Stimulated activated CD4-positive, alpha-beta T cell treated with anti-CD3 and anti-CD28 coated beads, Interleukin-4, amount 100 ng/mL, for 4 hours (primary cell): ENCODE measurements at places on chromosomes 7 and 10.

DNA sequence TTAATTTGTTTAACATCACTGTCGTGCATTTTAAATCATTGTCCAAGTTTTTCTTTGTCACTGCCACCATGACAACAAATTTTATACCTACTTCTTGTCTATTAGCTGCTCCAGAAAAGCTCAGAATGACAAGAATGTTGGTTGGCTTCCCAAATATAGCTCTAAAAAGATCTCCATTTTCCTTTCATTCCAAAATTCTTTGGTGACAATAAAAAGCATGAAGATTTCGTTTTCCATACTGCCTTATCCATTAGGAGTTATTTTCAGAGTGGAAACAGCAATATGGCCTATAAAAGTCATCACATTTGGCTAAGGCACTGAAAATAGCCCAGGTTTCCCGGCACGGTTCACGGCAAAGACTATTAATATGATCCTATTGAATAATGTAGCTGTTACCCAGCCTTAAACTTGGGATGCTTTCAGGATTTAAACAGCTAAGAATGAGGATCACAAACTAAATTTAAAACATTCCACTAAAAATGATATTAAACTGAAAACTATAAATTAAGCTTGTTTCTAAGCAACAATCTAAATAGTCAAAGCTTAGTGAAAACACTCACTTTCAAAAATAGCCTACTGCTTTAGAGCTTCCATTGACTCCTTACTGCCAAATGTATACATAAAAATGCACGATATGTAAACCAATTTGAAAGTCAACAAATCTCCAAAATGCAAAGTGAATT lies 2.7 kb downstream of the CTTNBP2 start:
- DNase-seq = no peak

DNA sequence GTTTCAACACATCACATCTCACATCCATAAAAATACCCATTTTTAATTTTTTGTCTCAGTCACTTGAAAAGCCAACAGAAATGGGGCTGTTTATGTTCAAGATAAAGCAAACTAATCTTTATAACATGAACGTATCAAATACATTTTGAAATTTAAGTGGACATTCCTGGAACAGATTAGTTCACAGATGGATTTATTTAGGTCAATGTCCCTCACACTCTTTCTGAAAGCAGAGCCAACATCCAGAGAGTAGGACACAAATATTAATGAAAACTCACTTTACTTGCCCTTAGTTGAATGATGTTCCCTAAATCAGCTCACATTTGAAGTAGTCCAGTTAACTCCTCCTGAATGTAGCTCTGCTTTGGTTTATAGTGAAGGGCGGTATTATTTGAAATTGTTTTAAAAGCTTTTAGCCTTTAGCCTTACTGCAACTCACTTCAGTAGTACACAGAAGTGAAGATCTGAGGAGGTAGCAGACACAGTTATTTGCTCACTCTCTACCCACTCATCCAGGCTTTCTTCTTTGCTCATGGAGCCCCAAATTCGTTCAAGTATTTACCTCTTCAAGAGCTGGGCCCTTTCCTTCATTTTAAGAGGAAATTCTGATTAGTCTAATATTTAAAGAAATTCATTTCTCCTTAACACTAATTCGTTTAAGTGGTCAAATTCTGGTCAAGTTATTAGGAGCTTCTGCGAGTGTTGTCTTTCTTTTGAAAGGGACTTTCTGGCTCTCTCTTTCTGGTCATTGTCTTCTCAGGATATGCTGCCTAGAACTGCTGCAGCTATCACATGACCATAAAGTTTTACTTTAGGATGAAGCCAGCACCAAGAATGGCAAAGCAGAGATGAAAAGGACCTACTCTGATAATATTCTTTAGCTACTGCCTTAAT lies 180.6 kb upstream of the AGR3 start:
- DNase-seq = no peak

- DNase-seq = no peak
These were observed 9.3 kb upstream of the PRSS1 start for GRCh38 chr7:142739923-142740492.

- no peak for DNase-seq
These were observed 165.6 kb downstream of the TPK1 start for GRCh38 chr7:144670218-144670617.

- DNase-seq = no peak
These were observed 13.0 kb downstream of the DOCK1 start for GRCh38 chr10:126917975-126918908.

- DNase-seq = no peak
These were observed 512.5 kb downstream of the ETV1 start for GRCh38 chr7:13476881-13477444.

DNA sequence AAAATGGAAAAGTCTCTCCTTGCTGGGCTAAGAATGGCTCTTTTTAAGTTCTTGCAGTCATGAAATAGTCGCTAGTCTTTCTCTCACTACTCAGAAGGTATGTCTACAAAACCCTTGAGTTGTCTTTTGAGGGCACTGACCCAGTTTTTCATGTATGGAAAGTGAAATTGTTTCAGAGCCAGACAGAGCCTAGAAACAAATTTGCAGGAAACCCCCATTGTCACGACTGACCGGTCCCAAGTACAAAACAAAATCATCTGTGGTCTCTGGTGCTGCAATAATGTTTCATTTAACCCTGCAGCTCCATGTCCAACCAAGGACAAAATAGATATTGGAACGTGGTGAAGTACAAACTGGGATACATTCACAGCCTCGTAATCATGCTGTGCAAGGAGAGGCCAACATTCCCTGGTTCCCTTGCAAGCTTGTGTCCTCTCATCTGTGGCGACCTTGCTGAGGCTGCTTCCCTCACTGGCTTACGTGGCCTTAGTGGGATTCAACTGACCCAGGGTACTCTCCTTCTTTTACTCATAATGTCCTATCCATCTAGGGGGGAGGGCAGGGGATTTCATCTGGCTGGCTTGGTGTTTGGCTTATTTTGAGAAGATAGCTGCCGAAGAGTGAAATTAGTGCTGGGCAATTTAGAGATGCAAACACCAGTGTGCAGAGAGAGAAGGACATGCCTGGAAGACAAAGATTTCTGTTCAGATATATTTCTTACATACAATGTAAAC lies 172.5 kb downstream of the IPMK start:
- no peak for DNase-seq

DNA sequence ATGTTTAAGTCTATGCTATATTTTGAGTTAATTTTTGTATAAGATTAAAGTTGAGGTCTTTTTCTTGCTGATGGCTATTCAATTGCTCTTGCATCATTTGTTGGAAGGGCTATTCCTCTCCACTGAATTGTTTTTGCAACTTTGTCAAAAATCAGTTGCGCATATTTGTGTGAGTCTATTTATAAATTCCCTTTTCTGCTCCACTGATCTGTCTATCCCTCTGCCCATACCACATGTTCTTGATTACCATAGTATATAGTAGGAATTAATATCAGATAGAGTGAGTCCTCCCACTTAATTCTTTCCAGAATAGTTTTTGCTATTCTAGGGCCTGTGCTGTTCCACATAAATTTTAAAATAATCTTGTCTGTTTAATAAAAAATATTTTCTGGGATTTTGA lies 152.4 kb upstream of the ADCY1 start:
- no peak for DNase-seq

- no peak for DNase-seq
These were observed 268.4 kb upstream of the NEBL start for GRCh38 chr10:21165489-21165888.

- DNase-seq = no peak
These were observed 66.4 kb downstream of the KAT6B start for GRCh38 chr10:74892839-74893238.
